Activated CD8-positive, alpha-beta memory T cell treated with anti-CD3 and anti-CD28 coated beads for 1 hour (primary cell): ENCODE measurements at places on chromosomes 3 and 15.

DNA sequence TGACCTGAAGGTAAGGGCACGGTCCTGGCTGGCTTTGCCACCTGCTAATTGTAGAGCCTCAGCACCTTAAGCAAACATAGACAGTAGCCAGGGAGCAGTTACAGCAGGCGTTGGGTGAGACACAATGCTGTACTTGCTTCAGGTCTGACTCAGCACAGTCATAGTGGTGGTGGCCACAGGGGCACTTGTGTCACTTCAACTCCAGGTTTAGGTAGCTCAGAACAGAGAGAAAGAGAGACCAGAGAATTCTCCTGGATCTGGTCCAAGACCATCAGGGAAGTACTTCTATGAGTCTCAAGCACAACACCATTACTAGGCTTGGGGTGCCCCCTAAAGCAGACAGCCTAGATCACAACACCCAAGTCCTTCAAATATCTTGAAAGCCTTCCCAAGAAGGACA, 204.4 kb downstream of the OTOL1 start:
- DNase-seq: no peak

GRCh38 chr3:171770689-171771620, 39.3 kb downstream of the PLD1 start:
- DNase-seq: no peak

- no peak for DNase-seq
Observed at GRCh38 chr15:34023907-34024306, 15.1 kb downstream of the AVEN start.

- DNase-seq: no peak
Observed at GRCh38 chr3:22565393-22565792, 637.7 kb upstream of the UBE2E2 start.

DNA sequence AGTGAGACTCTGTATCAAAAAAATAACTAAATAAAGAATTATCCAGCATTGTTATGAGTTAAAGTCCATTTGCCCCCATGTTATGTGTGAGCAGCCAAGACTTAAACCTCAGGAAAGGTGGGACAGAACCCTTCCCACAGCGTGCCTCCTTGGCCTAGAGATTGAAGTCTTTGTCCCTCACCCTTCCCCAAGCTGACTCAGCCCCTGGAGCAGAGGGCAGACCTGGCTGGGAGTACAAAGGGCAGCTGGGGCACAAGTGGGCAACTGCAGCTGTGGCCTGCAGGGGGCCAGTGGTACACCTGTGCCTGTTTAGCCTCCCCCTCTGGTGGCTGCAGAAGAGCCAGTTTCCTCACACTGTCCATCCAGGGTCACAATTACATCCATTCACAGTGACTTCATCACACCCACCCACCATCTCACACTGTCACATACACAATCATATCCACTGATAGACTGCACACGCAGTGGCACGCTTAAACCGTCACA, 940 bp upstream of the ACY1 start:
- DNase-seq: no peak

DNA sequence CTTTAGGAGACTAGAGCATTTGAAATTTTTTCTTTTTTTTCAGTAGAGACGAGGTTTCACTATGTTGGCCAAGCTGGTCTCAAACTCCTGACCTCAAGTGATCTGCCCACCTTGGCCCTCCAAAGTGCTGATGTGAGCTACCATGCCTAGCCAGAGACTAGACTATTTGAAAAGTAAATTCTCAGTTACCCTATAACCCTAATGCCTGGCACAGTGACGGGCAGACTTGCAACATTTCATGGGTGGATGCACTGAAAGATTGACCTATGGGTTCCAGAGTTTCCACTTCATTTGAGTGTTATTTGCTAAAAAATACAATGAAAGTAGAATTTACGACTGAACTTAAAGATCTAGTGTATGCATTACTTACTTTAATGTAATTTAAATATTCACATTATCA, 45.7 kb upstream of the LIPC start:
- DNase-seq: no peak

- no peak for DNase-seq
Observed at GRCh38 chr3:11077466-11077865, 76.8 kb upstream of the HRH1 start.

- DNase-seq: no peak
Observed at GRCh38 chr3:45048244-45048643, 22.1 kb downstream of the CLEC3B start.

DNA sequence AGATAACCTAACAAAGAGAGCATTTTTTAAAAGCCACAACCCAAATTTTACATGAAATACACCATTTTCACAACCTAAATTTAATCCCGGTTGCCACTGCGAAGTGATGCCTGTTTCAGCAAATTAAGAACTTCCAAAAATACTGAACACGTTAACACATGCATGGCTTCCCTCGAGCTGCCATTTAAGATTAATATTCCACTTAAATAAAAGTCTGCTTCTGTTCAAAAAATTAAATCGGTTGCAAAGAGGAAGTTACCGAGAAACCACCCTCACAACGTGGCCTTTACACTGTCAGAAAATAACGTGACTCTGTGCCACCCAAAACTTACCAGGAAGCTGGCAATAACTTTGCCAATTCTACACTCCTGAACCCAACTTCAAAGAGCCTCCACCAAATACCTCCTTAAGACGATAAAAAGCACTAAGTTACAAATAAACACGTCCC, 1.2 kb downstream of the TBL1XR1 start:
- DNase-seq: no peak

GRCh38 chr3:160885791-160886286, 129.8 kb downstream of the PPM1L start:
- DNase-seq: no peak

DNA sequence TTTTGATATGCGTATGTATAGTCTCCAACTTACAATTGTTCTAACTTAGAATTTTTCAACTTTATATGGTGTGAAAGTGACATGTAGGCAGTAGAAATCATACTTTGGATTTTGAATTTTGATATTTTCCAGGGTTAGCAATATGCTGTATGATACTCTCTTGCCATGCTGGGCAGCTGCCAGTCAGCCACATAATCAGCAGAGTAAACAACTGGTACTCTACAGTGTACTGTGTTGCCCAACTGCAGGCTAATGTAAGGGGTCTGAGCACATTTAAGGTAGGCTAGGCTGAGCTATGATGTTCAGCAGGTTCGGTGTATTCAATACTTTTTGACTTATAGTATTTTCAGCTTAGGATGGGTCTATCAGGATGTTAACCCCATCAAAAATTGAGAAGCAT, 52.0 kb upstream of the RYK start:
- DNase-seq: no peak

DNA sequence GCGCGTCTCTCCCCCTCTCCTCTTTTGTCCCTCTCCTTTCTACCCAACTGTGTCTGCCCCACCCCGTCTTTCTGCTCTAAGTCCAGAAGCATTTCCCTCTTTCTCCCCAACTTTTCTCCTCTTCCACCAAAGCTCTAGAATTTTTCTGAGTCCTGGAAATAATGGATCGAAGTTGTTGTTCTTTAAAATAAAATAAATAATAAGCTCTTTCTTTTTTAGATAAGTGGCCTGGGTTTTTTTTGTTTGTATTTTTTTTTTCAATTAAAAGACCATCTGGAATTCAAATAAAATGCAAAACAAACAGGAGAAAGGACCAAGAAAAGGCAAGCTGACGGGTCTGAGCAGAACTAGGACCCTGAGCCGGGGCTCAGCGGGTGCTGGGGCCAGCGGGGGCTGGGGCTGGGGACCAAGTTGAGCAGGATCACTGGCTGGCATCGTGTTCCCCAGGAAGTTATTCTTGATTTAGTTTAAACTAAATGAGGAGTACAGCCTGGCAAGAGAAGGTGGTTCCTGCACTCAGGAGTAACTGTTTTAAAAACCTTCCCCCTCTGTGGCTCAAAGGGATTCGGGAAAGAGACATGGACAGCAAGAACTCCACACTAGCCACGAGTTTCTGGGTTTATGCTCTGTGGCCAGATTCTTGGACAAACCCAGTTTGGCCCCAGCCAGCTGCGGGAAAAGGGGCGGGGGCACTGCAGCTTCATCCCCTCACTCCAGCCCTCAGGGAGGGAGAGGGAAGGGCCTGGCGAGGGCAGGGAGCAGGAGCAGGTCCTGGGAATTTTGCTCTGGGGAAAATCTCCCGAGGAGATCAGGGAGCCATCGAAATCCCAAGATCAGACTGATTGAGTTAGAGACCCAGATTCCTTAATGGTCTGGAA, 8.4 kb downstream of the GATA2 start:
- DNase-seq: no peak

GRCh38 chr3:67567893-67568292, 86.5 kb downstream of the SUCLG2 start:
- DNase-seq: no peak

- DNase-seq: no peak
Observed at GRCh38 chr3:189570916-189571315, 60.3 kb upstream of the TP63 start.

GRCh38 chr3:58528629-58529028, 8.4 kb downstream of the ACOX2 start:
- no peak for DNase-seq

DNA sequence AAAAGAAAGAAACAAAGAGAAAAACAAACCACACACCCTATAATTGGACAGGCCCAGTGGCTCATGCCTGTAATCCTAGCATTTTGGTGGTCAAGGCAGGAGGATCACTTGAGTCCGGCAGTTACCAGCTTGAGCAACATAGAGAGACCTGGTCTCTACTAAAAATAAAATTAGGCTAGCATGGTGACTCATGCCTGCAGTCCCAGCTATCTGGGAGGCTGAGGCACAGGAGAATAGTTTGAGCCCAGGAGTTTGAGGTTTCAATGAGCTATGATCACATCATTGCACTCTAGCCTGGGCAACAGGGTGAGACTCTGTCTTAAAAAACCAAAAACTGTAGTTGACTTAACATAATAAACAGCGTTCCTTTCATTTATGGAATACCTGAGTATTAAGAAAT, 72.3 kb upstream of the ST3GAL6 start:
- no peak for DNase-seq

DNA sequence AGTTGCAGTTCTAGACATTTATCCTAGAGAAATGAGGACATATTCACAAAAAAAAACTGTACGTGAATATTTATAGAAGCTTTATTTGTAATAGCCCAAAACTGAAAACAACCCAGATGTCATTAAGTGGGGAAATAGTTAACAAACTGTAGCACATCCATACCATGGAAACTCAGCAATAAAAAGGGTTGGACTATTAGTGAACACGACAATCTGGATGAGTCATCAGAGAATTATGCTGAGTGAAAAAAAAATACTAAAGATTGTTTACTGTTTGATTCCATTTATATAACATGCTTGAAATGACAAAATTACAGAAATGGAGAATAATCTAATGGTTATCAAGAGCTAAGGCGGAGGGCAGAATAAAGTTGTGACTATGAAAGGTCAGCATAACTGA, 59.5 kb downstream of the CPA3 start:
- no peak for DNase-seq

- no peak for DNase-seq
Observed at GRCh38 chr3:143769616-143770015, 78.7 kb downstream of the SLC9A9 start.

DNA sequence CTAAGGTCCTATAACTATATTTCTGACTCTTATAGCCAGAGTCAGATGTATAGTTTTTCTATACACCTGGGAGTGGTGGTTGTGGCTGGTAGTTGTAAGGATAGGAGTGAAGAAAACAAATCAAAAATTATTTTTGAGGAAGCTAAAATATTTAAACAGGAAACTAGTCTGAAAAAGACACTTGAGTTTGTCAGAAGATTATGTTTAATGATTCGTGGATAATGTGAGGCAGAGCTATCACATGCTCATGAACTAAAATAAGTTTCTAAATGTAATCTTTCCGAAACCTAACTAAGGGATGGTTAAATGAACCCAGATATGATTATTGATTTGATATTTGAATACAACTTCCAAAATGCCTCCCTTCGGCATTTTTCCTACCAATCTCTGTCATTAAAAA, 30.4 kb downstream of the GABRR3 start:
- no peak for DNase-seq
